ENCODE measurements at places on chromosomes 11 and 22. TPM values are rescaled to one million over a fixed set of nuclear protein-coding genes. Genes with fewer than 3 reads are reported as not detected.

DNA sequence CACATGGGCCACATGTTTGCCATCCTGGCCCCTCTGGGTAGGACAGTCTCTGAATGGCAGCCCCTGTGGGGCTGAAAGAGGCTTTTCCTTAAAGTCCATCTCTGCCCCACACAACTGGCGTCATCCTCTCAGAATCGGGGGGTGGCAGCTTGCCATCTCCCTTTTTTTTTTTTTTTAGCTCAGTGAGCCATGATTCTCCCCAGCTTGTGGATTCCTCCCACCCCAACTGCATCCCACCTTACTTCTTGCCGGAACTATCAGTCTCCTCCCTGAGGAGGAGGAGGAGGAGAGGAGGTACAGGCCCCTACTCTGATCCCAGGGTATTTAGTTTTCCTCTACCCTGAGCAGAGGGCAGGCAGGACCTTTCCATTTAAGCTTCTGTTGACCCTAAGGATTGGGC lies 3.4 kb downstream of the DGKZ start:
- H3K4me3 ChIP-seq, result no peak overlapping the region
- H3K36me3 ChIP-seq, result no peaks in the 10 kb centered on the region

DNA sequence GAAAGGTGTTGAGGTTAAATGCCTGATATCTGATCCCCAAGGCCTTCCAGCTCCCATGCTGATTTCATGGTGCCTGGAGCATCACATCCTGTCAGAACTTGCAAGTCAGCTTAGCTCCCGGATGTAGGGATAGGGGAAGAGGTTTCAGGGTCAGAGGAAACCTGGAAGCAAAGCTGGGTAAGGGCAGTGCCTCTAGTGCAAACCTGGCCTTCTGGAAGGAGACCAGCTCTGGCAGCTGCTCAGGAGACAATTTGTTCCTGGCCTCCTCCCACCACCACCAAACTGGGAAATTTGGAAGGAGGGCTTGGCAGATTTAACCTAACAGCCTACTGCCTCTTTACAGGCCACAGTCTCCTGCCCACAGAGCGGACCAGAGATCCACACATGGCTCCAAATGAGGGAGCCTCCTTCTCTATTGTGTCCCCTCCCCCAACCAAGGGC lies 9.2 kb upstream of the TSKU start:
- no peaks in the 10 kb centered on the region for H3K36me3 ChIP-seq
- no peak overlapping the region for H3K4me3 ChIP-seq
- DNase-seq, result no peak
- H3K27me3 ChIP-seq, result no peaks in the 10 kb centered on the region
- H3K27ac ChIP-seq, result no peak overlapping the region

DNA sequence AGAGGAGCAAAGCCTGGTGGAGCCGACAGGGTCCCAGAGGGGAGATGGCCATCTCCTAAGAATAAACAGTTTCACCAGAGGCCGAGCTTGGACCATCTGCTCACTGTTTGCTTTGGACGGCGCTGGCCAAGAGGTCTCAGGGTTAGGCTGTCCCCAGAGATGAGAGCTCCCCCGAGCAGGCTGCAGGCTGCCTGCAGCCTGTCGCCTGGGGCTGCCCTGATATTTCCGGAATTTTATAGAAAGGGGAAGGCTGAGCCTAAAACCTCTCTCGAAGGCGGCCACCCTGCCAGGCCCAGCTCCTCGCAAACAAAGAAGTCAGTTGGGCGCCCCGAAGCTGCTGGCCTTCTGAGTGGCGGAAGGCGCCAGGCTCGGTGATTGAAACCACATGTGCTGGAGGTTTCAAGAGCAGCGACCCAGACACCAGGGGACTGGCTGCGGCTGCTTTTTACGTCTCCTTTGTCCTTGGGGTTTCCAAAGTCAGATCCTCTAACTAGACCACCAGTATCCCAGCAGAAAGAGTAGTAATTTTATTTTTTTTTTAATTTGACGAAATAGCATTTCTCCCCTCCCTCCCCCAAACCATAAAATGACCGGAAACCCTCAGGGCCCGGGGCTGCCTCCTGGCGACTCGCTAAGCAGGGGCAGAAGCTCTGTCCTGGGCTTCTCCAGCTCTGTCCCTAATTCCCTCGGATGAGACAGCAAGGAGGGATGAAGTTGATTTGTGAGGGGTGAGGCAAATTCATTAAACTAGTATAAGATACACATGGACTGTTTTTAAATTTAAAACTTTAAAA lies 57.4 kb downstream of the CLMP start:
- H3K36me3 ChIP-seq, result no peaks in the 10 kb centered on the region
- H3K27me3 ChIP-seq, result no peaks in the 10 kb centered on the region
- DNase-seq, result peak; percentile 66
- H3K4me1 ChIP-seq, result peaks cover 25% of the 10 kb centered on the region
- H3K4me3 ChIP-seq, result no peak overlapping the region

GRCh38 chr22:46504584-46504983 lies 32.8 kb downstream of the CELSR1 start:
- no peaks in the 10 kb centered on the region for H3K4me1 ChIP-seq
- H3K27me3 ChIP-seq, result peaks cover under 1% of the 10 kb centered on the region
- no peak overlapping the region for H3K4me3 ChIP-seq

DNA sequence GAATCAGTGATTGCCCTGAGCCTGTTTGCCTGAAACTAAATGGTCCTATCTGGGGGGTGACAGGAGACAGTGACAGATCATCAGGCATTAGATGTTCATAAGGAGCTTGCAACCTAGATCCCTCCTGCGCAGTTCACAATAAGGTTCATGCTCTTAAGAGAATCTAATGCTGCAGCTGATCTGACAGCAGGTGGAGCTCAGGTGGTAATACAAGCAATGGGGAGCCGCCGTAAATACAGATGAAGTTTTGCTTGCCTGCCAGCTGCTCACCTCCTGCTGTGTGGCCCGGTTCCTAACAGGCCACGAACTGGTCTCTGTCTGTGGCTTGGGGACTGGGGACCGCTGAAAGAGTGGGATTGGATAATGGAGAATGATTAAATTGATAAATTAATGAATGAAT lies 14.0 kb downstream of the NOX4 start:
- no peaks in the 10 kb centered on the region for H3K4me1 ChIP-seq
- H3K27me3 ChIP-seq, result no peaks in the 10 kb centered on the region
- DNase-seq, result peak; percentile 46
- no peak overlapping the region for H3K27ac ChIP-seq
- no peak overlapping the region for H3K4me3 ChIP-seq

The FXYD2 gene
- total RNA-seq, result 72.7 TPM

The TRPM5 gene
- 0.07 TPM for total RNA-seq

- DNase-seq, result no peak
- H3K36me3 ChIP-seq, result no peaks in the 10 kb centered on the region
- H3K27ac ChIP-seq, result peak overlapping the region; percentile 72
- H3K27me3 ChIP-seq, result no peaks in the 10 kb centered on the region
Measured at GRCh38 chr11:65445604-65446445, 23.2 kb downstream of the NEAT1 start.

The C11orf58 gene
- 182 TPM for total RNA-seq

The FOXRED2 gene
- 4.9 TPM for total RNA-seq

- H3K27ac ChIP-seq, result no peak overlapping the region
- H3K36me3 ChIP-seq, result no peaks in the 10 kb centered on the region
- no peak for DNase-seq
- H3K27me3 ChIP-seq, result no peaks in the 10 kb centered on the region
- H3K4me3 ChIP-seq, result no peak overlapping the region
- no peaks in the 10 kb centered on the region for H3K4me1 ChIP-seq
Measured at GRCh38 chr11:82610671-82611070, 123.0 kb downstream of the FAM181B start.

The IL17RA gene
- 6.6 TPM for total RNA-seq

The CRYBA4 gene
- not detected for total RNA-seq

- H3K27me3 ChIP-seq, result no peaks in the 10 kb centered on the region
- H3K4me3 ChIP-seq, result no peak overlapping the region
- H3K36me3 ChIP-seq, result no peaks in the 10 kb centered on the region
- DNase-seq, result no peak
- H3K27ac ChIP-seq, result no peak overlapping the region
- H3K4me1 ChIP-seq, result no peaks in the 10 kb centered on the region
Measured at GRCh38 chr22:50339945-50340879, 2.9 kb upstream of the PPP6R2 start.

DNA sequence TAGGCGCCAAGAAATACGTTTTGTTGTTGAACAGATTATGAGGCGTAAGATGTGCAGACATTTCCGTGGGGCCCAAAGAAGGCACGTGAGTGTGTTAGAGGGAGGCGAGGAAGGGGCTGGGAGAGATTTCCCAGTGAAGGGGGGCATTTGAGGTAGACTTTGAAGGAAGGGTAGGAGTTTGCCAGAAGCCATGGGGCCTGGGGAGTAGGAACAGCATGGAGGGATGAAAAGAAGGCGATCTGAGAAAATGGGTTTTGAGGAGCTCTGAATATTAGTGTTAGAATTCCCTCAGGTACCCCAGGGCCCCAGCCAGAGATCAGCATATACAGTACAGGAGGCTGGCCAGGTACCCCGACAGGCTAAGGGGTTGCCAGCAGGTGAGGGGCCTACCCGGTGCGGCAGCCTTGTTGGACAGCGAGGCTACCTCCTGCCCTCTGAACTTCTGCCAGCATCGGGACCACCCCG lies 414 bp upstream of the MIEF1 start:
- DNase-seq, result no peak
- no peaks in the 10 kb centered on the region for H3K36me3 ChIP-seq
- peaks cover 31% of the 10 kb centered on the region for H3K4me1 ChIP-seq
- peak overlapping the region; percentile 82 for H3K27ac ChIP-seq

DNA sequence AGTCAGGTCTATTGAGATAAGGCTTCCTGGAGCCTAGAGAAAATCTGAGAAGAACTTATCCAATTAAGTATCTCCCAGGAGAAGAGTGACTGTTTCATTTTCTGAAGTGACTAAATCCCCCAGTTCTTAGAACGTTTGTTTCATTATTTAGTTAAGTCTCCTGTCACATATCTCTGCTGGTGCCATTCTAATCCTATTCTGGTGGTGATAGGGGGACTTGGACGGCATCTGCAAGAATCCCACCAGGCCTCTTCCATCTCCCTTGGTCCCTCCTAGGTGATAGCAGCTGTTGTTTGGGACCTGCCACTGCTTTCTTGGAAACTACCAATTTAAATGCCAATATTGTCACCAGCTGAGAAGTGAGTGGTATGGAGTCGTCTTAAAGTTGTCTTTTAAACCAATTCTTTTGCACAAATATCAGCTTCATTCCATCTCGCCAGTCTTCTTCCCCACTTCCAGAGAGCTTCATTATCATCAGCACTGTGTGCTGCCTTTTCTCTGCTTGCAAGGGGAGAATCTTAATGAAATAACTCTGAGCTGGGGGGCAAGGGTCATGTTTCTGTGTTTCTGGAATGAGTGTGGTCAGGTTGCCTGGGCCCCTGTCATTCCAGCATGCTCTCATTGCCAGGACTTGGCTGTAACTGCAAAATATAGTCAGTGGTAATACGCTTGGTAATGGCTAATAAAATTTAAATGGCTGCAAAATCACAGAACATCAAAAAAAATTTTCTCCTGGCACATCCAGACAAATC lies 104.8 kb downstream of the LDLRAD3 start:
- peak overlapping the region; percentile 7 for H3K27ac ChIP-seq
- peaks cover 12% of the 10 kb centered on the region for H3K4me1 ChIP-seq

DNA sequence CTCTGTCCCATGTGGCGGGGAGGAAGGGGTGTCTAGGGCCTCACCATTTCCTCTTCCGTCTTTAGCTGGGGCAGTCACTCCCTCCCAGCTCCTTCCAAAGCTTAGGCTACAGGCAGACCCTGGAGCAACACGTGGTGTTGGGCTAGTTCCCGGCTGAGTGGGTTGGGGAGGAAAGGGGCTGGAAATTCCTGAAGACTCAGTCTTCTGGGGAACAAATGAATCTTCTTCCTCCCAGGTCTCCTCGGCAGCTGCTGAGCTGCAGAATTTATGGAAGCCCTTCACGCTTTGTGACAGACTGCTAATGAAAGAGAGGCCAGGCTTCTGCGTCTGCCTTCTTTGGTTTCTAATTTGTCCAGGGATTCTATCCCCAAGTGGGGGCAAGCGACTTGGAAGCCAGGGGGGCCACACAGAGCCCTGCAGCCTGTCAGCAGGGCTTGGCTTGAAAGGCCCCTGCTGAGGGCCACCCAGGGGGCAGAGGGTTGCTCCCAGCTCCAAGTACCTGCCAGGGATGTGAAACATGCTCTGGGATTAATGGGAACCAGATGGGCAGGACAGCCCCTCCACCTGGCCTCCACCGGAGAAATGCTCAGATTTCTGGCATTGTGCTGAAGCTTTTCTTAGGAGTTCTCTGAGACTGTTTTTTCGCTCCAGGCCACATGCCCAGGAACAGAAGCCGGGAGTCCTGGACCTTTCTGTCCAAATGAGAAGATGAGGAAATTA lies 123.1 kb downstream of the PKNOX2 start:
- no peaks in the 10 kb centered on the region for H3K27me3 ChIP-seq
- DNase-seq, result peak; percentile 21
- H3K4me1 ChIP-seq, result peaks cover 24% of the 10 kb centered on the region
- H3K27ac ChIP-seq, result peak overlapping the region; percentile 52
- H3K36me3 ChIP-seq, result no peaks in the 10 kb centered on the region

The MAP6 gene
- total RNA-seq, result 3.8 TPM

DNA sequence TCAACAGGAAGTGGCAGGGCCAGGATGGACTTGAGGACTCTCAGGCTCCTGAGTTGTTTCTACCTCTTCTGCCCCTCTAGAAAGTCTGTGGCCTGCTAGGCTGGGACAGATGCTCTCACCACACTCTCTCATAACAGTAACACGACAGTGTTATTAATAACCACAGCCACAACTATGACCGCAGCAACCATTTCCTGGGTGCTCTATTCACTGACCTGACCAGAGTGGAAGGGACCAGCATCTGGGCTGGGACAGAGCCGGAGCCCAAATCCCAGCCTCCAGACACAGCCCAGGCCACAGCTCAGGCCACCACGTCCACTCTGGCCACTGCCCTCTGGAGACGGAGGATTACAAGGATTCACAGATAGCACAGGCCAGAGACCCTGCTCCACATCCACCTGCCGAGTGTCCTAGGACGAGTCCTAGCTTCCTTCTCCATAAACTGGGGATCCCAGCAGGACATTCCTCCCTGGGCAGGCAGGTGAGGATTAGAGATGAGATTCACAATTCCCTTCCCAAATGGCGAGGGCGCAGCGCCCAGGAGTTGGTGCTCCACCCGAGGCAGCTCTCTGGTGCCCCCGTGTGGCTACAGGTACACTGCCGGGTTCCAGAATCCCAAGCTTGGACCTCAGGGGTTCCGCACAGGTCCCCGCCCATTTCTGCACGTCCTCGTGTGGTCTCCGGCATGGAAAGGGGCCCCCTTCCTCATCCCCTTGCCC lies 7.1 kb downstream of the PNPLA5 start:
- no peak overlapping the region for H3K4me3 ChIP-seq
- peak; percentile 72 for DNase-seq
- H3K27me3 ChIP-seq, result peaks cover 10% of the 10 kb centered on the region

- H3K36me3 ChIP-seq, result no peaks in the 10 kb centered on the region
- H3K4me3 ChIP-seq, result no peak overlapping the region
- no peaks in the 10 kb centered on the region for H3K27me3 ChIP-seq
- no peaks in the 10 kb centered on the region for H3K4me1 ChIP-seq
Measured at GRCh38 chr11:44658506-44658850, 68.3 kb upstream of the TSPAN18 start.

- DNase-seq, result no peak
- no peak overlapping the region for H3K27ac ChIP-seq
- H3K36me3 ChIP-seq, result no peaks in the 10 kb centered on the region
- no peaks in the 10 kb centered on the region for H3K4me1 ChIP-seq
- H3K27me3 ChIP-seq, result no peaks in the 10 kb centered on the region
Measured at GRCh38 chr22:21714786-21715185, 20.8 kb downstream of the YPEL1 start.

Data from hepatocyte (in vitro differentiated cells).